ENCODE measurements at places on chromosomes 2 and 18.

GRCh38 chr18:14914121-14914520 is 166.1 kb downstream of the ANKRD30B start:
- DNase-seq, result no peak

- no peak for DNase-seq
These were observed 7.5 kb downstream of the FLACC1 start for GRCh38 chr2:201349601-201350000.

DNA sequence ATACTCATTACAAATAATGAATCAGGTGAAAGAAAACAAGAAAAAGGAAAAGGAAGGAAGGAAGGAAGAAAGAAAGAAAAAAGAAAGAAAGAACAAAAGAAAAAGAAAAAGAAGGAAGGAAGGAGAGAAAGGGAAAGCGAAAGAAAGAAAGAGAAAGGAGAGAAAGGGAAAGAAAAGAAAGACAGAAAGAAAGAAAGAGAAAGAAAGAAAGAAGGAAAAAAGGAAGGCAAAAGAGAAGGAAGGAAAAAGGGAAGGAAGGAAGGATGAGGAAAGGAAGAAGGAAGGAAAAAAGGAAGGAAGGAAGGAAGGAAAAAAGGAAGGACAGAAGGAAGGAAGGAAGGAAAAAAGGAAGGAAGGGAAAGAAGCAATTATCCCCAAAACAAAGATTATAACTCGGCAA is 1460.4 kb upstream of the PIK3C3 start:
- no peak for DNase-seq

- DNase-seq, result no peak
These were observed 4.4 kb downstream of the AFF3 start for GRCh38 chr2:100137866-100138570.

GRCh38 chr2:241609859-241610793 is 26.8 kb downstream of the THAP4 start:
- no peak for DNase-seq

DNA sequence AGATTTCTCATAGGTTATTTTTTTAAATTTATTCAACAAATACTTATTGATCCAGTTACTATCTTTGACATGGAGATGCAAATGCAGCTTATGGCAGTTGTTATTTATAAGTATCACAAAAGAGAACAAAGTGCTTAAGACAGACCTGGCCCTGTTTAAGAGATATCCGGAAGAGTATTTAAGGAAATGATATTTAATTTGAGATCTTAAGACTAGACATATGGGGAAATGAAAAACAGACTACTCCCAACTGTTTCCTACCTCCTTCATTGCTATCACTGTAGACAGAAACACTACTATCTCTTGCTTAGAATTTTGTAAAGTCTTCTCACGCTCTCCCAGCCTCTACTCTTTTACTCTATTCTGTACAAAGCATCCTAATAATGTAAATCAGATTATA is 36.0 kb downstream of the RPRD1A start:
- DNase-seq, result no peak

Data from C1 segment of cervical spinal cord (tissue), 14 donors.